Right renal pelvis (tissue), 4 donors: ENCODE measurements at places on chromosomes 3 and 15. TPM values are rescaled to one million over a fixed set of nuclear protein-coding genes. Genes with fewer than 3 reads are reported as not detected.
A peak's percentile ranks its signal among the peaks of the same experiment; 100 is the strongest.

Gene THSD4
- polyA plus RNA-seq, result 32.7 TPM

DNA sequence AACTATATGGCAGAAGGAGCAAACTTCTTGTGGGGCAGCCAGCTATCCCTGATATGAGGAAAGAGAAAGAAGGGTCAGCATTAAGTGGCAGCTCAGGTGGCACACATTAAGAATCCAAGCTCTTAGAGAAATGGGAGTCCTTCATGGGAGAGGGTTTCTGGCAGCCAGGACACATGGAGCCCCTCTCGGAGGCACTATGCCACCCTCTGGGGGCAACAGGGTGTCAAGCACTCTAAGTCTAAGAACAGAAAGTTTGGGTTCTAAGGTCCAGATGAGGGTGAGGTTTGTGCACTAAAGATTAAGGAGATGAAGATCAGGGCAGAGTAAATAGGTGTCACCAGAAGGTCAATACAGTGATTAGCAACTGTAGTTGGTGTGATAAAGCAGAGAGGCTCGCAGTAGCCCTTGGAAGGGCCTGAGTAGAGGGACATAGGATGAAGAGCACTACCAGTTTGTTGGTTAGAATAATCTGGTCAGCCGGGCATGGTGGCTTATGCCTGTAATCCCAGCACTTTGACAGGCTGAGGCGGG, 89.3 kb downstream of the ST6GAL1 start:
- no peak for DNase-seq

Gene GABRG3
- polyA plus RNA-seq, result 2.2 TPM

Gene RSL24D1
- 132 TPM for polyA plus RNA-seq

Gene CCR3
- not detected for polyA plus RNA-seq

DNA sequence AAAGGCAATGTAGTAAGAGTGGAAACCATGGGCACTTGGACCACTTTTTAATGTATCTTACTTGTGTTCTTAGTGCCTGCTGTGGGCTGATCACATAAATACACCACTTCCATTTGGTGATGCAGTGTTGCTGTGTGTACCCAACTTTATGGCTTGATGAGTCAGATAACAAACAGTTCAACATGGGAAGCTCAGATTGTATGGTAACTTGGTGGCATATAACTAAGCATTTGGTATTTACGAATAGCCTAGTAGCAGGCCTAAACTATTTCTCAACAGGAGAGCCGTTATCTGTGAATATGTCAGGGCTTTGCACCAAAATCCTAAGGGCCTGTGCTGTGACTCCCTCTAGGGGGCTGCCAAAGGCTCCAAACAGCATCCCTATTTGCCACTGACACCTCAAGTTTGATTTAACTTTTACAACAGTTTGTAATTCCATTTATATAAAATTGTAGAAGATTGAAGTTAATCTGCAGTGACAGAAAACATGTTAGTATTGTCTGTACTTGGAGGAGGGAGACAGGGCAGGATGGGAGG, 640.4 kb upstream of the CADM2 start:
- no peak for DNase-seq

GRCh38 chr3:877001-877400, 215.8 kb upstream of the CNTN6 start:
- DNase-seq, result no peak

- peak; percentile 4 for DNase-seq
These were observed 686.3 kb downstream of the NTRK3 start for GRCh38 chr15:87570206-87570605.

DNA sequence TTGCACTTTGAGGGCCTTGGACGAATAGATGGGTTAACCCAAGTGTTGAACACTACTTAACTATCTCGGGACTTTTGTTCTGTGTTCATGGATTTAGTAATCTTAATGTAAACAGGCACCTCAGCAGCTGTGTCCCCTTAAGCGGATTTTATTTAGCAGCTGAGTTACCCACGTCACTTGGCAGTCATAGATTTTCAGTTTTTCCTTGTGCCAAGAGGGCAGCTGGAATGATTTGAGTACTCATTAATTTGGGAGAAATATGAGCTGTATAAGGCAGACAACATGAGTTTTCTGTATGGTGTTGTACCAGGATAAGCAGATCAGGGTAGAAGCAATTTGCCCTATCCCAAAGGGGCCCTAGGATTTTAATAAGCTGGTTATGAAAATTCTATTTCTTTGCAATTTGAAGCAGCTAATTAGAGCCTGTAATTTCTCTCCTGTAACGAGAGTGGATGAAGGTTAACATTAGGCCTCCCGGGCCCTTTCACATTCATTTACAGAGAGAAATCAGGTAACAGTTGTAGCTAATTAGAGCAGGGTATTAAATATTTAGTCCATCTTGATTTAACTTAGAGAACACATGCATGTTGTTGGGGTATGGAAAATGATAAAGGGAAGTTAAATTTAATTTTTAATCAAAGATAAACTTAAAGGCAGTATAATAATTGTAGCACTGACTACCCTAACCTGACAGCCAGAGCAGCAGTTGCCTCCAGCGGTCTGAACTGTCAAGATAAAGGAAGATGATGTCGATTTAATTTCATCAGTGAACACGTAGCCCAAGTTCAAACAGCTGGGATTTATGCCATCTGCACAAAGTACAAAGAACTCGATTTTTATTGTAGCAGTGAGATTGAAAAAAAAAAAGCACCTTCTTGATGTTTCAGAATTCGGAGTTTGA, 194.5 kb downstream of the LRTM1 start:
- no peak for DNase-seq

DNA sequence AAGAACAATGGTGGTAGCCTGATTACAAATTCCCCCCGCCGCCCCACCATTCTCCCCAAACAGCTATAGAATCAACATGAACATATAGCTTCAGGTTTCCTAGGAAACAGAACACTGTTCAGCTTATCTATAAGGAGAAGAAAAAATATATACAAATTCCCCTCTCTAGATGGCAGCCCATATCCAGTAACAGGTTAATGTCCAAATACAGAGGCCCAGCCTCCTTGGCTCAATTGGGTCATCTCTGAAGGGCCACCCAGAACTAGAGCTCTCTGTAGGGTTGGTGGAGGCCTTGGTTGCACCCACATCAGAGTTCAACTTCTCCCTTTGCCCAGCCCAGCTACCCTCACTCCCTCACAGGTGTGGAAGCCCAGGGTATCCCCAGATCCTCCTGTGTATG, 91.5 kb upstream of the ADAMTS17 start:
- no peak for DNase-seq

GRCh38 chr3:88151358-88151757, 1.6 kb downstream of the C3orf38 start:
- no peak for DNase-seq

- no peak for DNase-seq
These were observed 21.4 kb downstream of the PLA1A start for GRCh38 chr3:119619094-119619493.

DNA sequence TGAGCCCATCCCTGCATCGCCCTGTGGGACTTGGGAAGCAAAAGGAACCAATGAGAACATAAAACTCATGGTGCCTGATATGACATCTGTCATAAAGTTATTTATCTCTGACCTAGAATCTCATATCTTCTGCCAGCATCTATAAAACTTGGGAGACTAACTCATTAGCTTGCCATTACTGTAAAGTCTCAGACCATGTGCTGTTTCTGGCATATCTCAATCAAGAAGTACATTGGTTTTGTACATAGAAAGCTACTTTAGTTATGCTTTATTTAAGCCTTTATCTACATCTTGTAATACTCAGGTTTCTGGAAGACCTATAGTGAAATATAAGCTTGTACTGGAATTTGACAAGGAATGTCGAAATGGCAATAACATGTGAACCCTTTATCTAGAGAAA, 112.5 kb downstream of the ZNF385D start:
- no peak for DNase-seq

DNA sequence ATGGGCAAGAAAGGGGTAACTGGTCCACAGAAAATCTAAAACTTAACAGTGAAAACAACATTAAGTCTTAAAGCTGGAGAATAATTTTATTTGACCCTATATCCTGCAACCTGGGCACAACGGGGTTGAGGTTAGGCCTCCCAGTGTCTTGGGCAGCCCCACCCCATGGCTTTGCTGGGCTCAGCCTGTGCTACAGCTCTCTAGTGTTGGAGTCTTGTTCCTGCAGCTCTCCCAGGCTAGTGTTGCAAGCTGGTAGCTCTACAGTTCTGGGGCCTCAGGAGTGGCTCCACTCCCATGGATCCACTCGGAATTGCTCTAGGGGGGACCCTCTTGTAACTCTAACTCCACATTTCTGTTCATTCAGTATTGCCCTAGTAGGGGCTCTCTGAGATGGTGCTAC, 24.9 kb upstream of the GNB4 start:
- no peak for DNase-seq

DNA sequence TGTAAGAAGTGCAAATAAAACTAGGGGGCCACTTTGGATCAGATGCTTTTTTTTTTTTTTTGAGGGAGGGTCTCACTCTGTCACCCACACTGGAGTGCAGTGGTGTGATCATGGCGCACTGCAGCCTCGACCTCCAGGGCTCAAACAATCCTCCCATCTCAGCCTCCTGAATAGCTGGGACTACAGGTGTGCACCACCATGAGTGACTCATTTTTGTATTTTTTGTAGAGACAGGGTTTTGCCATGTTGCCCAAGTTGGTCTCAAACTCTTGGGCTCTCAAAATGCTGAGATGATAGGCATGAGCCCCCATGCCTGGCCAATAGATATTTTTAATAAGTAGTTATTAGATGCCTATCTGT, 20.8 kb downstream of the CCR1 start:
- DNase-seq, result no peak

DNA sequence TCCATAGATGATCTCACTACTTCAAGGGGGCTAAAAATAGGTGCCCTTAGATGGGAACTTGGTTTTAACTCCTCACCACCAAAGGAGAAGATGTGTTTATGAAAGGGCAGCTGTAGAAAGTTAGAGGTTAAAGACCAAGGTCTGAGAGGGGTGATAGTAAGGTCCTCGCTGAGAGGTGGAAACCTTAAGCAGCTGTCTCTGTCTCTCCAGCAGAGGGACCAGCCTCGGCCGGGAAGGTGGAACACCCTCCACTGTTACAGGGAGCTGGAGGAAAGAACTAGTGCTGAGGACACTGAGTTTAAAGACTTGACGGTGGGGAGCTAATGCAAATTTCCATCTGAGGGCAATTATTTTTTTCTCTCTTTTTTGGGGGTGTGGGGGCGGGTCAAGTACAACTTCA, 8.9 kb upstream of the RLBP1 start:
- no peak for DNase-seq

GRCh38 chr3:122322095-122323075, 2.7 kb upstream of the CSTA start:
- no peak for DNase-seq

Gene RASL12
- polyA plus RNA-seq, result 6.1 TPM

- no peak for DNase-seq
These were observed 82.8 kb downstream of the PCSK6 start for GRCh38 chr15:101406526-101407195.

- DNase-seq, result no peak
These were observed 809 bp downstream of the NDUFAF3 start for GRCh38 chr3:49022688-49023171.

Gene CHDH
- polyA plus RNA-seq, result 9.7 TPM

DNA sequence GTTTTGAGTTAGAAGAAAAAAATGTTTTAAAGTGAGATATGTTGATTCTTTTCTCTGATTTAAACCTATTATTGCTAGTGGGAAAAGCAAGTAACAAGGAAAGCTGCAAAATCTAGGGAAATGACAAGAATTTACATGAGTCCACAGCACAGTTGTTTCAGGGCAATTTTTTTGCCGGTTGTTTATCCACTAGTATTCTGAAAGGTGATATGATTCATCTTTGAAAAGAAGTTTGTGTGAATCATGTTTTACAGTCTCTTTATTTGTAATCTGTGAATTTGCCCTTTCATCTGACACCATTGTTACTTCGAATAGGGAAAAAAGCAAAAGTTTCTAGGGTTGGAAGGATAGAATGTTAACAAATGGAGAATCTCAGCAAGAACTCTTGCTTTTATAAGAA, 894.7 kb downstream of the OTOL1 start:
- no peak for DNase-seq

GRCh38 chr3:135145581-135145980, 350.5 kb downstream of the EPHB1 start:
- no peak for DNase-seq

GRCh38 chr3:33128706-33129105, 14.9 kb downstream of the CRTAP start:
- no peak for DNase-seq

Gene GALNT15
- polyA plus RNA-seq, result 3.2 TPM

DNA sequence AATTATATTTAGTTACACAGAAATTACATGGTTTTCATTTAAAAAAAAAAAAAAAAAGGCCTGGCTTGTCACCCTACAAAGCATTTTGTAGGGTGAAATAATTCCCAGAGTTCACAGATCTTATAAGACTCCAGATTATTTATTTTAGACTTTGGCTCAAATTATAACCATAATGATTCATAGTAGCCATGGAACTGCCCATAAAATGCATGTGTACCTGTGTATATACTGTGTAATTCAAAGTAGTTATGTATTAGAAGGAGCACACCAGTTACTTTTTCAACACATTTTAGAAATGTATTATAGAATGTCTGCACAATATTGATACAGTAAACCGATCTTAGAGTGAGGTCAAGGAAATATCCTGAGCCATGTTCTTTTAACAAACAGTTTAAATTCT, 975.6 kb downstream of the GBE1 start:
- DNase-seq, result no peak

GRCh38 chr3:23159929-23160328, 43.2 kb upstream of the UBE2E2 start:
- DNase-seq, result no peak

Gene ARPP21
- polyA plus RNA-seq, result 1.0 TPM

DNA sequence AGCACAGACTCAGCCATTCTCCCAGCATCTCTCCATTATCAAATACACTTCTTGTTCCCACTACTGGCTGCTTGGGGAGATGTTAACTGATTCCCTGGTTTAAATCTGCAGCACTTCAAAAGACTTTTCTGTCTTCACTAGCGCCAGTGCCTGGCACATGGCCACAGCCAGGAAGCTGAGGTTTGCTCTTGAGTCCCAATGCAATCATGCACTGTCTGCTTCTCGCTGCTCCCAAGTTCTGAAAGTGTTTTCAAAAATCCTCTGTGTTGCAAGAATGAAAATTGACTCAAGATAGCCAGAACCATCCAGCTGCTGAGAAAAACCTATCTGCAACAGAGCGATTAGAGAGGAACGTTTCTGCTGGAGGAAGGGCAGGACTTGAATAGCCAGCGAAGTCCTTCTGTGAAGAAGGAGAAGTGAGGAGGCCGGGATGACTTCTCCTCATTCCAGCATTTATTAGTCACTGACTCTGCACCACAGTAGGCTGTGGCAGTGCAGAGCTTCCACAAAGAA, 358.4 kb upstream of the NR2F2 start:
- DNase-seq, result no peak

GRCh38 chr15:24645627-24646026, 29.9 kb upstream of the NPAP1 start:
- no peak for DNase-seq

GRCh38 chr3:108441518-108441917, 68.9 kb downstream of the MYH15 start:
- DNase-seq, result no peak
